ENCODE measurements at places on chromosomes 11 and 22. TPM values are rescaled to one million over a fixed set of nuclear protein-coding genes. Genes with fewer than 3 reads are reported as not detected.

Gene C11orf98
- 146 TPM for total RNA-seq

Gene GALNT18
- total RNA-seq, result 18.7 TPM

Gene MMP1
- 1.2 TPM for total RNA-seq

Gene SOX6
- total RNA-seq, result 0.25 TPM

Gene ANKK1
- 0.12 TPM for total RNA-seq

Gene OR52I1
- not detected for total RNA-seq

Gene GAL3ST1
- total RNA-seq, result 6.6 TPM

Gene APOL3
- total RNA-seq, result 0.05 TPM

Gene RASL10A
- 0.32 TPM for total RNA-seq

Gene NCR3LG1
- 1.9 TPM for total RNA-seq

Gene OR51B5
- total RNA-seq, result not detected

Gene LGALS1
- total RNA-seq, result 1,303 TPM

Gene ATL3
- 26.9 TPM for total RNA-seq

Gene MTCH2
- total RNA-seq, result 140 TPM

Gene TMEM86A
- 0.31 TPM for total RNA-seq

Gene TTC12
- 5.1 TPM for total RNA-seq

Measured in A549 treated with CpdA at 1 μM for 4 hours (cell line).